ENCODE measurements at places on chromosomes 2 and 18.

DNA sequence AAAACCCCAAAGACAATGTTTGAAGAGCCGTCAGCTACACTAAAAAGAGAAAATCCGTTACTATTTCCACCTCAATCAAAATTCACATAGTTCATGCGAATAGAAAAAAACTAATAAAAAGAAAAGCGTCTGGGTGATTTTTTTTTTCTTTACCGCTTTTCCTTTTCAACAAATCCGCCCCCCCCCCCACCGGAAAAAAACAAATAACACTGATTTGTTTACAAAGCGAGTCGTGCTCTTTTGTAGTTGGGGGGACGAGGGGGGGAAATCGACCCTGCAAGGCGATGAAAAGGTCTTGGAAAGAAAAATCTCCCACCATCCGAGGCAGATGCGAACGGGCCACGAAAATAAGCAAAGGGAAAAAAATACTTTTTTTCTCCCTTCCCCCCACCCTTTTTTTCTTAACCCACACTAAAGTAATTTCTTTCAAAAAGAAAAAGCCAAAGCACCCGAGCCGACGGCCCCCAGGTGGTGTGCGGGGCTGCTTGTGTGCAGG, 638 bp downstream of the ZNF521 start:
- no peak for ATAC-seq

DNA sequence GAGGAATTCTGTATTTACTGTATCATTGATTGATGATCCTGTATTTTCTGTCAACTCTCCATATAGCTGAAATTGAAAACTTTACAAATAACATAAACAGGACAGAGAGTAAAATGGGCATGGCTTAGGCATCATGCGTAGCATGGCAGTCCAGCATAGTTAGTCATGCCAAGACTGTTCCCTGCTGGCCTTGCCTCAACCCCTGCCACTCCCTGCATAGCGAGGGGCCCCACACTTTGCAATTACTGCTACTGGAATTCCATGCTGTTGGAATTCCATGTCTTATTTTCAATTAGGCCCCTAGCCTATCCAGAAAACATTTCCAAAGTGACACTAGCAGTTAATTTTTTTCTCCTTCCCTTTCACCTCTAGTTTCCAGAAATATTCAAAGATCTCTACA, 15.1 kb upstream of the SOX11 start:
- ATAC-seq, result no peak

GRCh38 chr2:98608962-98609604, 694 bp downstream of the UNC50 start:
- ATAC-seq, result peak; percentile 17

DNA sequence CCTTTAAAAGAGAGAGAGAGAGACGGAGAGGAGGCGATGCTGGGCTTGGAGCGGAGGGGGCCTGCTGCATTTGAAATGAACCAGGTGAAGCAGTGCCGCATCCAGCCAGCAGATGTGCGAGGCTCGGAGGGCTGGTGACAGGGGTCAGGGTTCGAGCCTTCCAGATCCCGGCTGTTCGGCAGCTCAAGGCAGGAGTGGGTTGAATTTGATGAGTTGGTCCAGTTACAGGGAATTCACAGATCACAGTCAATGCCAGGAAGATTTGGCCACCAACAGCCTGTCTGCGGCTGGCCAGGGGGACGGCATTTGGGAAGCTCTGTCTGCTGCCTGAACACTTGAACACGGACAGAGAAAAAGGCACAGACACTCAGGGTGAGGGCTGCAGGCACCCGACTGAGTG, 48.6 kb downstream of the PTGR3 start:
- no peak for ATAC-seq

- no peak for ATAC-seq
These were observed 324.1 kb upstream of the KCNJ3 start for GRCh38 chr2:154374416-154374815.

DNA sequence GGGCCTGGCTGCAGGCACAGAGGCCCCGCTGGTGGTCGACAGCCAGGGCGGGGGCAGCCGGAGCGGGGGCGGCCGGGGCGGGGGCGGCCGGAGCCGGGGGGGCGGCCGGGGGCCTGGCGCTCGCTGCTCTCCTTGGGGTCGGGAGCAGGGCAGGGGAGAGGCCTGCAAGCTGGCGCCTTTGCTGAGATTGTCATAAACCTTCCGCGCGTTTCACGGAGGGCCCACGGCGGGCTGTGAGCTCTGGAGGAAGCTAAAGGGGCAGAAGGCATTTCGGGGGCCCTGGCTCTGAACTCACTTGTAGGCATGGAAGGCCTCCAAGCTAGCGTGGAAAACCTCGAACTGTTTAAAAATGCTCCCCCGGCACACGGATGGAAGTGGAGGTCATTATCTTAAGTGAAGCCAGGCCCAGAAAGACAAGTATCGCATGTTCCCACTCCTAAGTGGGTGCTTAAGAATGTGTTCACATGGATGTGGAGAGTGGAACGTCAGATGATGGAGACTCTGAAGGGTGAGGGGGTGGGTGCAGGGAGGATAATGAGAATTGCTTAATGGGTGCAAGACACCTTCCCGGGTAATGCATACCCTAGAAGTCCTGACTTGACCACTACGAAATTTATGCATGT, 629 bp downstream of the PRELID3A start:
- no peak for ATAC-seq

- ATAC-seq, result no peak
These were observed 274.8 kb upstream of the SLC39A10 start for GRCh38 chr2:195382186-195382585.

DNA sequence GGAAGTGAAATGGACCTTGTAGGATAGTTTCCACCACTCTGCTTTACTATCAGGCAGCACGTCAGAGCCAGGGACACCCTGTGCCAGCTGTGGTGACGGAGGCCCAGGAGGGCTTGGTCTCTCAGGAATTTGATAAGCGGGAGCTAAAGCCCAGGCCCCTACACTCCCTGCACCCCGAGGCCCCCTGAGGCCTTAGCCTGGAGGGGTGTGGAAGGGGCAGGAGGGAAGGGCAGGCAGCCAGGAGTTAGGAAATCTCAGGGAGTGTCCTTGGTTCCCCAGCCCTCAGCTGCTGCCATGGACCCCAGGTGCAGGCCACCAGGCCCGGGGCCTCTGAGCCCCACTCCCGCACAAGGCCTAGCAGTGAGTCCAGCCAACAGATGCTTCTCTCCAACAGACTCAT, 38.2 kb downstream of the PDIA6 start:
- no peak for ATAC-seq

DNA sequence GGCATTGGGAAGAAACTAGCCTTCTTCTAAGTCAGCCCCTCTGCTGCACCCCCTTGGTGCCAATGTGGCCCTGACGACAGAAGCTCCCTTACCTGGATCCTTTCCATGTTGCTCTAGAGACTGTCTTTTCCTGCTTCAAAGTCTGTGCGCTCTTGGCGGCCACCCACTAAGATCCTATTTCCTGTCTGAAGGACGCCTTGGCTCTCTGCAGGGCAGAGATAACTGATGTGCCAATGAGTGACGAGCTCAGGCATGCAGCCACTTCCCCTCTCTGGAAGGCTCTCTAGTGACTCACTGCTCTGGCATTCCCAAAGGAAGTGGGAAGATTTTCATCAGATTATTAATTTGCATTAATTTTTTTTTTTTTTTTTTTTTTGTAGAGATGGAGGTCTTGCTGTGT, 273.5 kb downstream of the CDH20 start:
- ATAC-seq, result no peak

- no peak for ATAC-seq
These were observed 207.1 kb downstream of the MCFD2 start for GRCh38 chr2:46708492-46708891.

GRCh38 chr2:43227830-43228281, 1.4 kb upstream of the ZFP36L2 start:
- ATAC-seq, result no peak

- peak; percentile 47 for ATAC-seq
These were observed 870.6 kb downstream of the CBLN2 start for GRCh38 chr18:71673498-71673897.

GRCh38 chr2:105597806-105598803, 146.6 kb upstream of the NCK2 start:
- no peak for ATAC-seq

DNA sequence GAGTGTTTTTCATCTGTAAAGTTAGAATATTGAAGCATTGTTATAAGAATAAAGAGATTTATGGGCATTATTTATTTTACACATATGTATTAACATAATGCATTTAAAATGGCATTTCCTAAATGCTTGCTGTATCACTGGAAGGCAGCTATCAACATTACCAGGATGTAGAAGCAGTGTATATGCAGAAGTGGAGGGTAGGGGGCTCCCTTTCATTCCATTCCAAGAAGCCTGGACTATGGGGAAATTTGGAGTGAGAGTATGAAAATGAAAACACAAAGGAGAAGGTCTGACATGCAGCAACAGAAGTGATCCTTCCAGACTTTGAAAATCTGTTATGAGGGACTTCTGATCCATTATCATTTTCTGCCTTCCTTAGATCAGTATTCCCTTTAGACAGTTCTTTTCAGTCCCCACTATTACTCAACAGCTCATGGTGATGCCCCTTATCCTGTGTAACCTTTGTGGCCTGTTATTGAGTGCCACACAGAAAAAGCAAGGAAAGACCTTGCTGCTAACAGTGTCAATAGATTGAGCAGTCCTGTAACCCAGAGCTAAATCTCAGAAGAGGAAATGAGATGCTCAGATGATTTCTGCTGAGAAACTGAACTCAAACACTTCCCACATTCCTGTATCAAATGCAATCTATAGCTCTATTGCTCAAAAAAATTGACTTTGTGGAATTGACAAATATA, 216.6 kb downstream of the HNMT start:
- no peak for ATAC-seq

DNA sequence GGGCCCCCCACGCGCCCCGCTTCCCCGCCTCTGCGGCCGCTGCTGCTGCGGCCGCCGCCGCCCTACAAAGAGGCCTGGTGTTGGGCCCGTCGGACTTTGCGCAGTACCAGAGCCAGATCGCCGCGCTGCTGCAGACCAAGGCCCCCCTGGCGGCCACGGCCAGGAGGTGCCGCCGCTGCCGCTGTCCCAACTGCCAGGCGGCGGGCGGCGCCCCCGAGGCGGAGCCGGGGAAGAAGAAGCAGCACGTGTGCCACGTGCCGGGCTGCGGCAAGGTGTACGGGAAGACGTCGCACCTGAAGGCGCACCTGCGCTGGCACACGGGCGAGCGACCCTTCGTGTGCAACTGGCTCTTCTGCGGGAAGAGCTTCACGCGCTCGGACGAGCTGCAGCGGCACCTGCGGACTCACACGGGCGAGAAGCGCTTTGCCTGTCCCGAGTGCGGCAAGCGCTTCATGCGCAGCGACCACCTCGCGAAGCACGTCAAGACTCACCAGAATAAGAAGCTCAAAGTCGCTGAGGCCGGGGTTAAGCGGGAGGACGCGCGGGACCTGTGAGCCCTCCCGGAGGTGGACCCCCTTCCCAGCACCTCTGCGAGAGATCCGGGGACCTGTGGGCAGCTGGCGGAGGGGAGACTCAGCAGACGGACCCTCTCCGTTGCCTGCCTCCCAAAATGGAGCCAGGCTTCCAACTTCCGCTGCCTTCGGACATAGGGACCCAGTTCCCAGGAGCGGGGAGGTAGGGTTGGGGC, 1.9 kb downstream of the SP5 start:
- no peak for ATAC-seq

- ATAC-seq, result no peak
These were observed 17.8 kb upstream of the ATL2 start for GRCh38 chr2:38394903-38395341.

- ATAC-seq, result no peak
These were observed 9.3 kb downstream of the SP3 start for GRCh38 chr2:173955867-173956266.

GRCh38 chr2:240989451-240990265, 8.8 kb upstream of the SNED1 start:
- ATAC-seq, result no peak

DNA sequence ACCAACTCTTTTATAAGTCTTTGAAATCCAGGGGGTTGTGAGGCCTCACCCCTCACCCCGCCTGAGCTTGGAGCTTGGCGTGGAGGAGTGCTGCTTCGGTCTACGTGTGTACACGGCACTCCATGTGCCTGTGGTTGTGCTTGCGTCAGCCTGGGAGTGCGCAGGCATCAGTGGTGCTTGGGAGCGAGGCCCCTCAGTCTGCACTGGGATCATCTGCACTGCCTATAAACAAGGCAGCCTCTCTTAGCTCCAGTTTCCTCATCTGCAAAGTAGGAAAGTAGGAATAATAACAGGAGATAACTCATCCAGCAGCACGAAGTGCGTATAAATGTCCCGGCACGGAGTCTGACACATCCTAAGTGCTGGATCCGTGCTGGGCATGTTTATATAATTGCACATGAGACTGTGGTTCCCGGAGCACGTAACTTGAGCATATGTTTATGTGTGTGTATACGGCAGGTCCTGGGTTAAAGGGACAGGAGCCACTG, 1.2 kb downstream of the GYPC start:
- peak; percentile 35 for ATAC-seq

DNA sequence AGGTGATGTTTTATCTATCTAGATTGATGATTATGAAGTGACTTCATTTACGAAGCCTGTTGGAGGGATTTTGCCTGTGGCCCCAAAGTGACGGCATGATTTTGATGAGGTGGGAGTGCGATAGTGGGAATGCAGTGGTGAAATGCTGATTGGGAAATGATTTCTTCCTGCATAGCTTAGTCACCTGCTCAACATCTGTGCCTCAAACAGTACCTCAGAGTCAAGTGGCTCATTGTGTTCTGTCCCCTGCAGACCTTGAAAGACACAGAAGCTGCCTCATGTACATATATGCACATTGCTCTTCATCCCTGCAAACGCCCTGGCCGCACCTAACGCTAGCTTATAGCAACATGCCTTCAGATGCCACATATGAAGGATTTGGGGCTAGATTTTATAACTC, 201.2 kb downstream of the TPGS2 start:
- ATAC-seq, result no peak

DNA sequence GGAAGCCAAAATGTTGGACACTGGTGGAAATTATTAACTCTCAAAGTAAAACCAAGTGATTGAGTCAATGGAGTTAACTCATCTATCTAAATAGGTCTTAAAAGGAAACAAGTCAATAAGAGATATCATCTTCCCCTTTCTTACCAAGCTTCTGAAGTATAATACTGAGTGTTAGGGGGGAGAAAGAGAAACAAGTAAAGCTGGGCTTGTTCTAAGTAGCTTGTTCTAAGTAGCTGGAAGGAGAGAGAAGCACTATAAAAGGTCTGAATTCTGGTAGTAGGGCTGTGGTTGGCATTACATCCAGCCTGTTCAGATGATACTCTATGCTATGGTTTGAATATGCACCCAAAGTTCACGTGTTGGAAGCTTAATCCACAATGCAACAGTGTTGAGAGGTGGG, 26.8 kb downstream of the YES1 start:
- no peak for ATAC-seq

GRCh38 chr2:81542119-81542518, 1237.6 kb upstream of the LRRTM1 start:
- ATAC-seq, result no peak

GRCh38 chr18:78889250-78889649, 90.4 kb upstream of the SALL3 start:
- no peak for ATAC-seq

DNA sequence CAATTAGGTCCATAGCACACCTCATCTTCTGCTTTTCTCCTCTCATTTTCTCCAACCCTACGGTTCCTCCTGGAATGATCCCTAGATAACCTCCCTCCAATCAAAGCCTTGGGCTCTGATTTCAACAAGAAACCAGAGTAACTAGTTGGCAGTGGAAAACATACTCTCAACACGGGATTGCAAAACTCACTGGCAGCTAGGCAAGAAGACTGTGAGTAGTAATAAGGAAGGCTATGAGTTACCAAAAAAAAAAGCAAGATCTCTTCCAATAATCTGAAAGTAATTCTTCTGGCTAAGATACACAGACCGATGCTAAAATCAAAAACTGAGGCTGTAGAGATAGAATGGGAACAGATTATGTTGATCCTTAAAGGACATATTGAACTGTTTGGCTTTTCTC, 28.4 kb upstream of the CCDC102B start:
- ATAC-seq, result no peak

Measured in stimulated activated memory B cell treated with anti-CD40 and anti-IgM and Interleukin-4, amounts not matched to agents 10 μg/mL and 1 μg/mL and 100 μg/mL, for 72 hours (primary cell).